ENCODE measurements at places on chromosomes 7 and 10.

DNA sequence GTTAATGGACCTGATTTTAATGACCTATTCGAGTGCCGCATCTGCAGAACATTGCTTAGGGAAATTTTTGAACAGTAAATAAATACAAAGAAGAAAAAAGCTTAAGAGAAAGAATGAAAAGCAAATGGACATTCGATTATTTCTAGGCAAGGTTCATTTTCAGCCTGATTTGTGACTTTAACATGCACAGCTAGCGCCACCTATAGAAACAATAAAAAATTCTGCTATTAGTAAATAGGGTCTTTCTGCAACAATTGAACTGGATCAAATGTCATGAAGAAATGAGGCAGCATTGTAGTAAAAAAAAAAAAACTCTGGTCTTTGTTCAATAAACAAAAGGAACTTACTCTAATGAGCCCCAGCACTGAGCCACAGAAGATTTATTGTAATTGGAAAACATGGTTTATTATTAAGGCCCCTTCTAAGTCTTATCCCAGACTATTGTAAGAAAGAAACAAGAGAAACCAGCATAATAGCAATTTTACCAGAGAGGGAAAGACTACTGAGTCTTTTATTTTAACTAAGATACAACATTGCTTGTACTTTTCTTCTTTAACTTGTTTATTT lies 41.4 kb upstream of the GHITM start:
- H3K4me3 ChIP-seq = no peak overlapping the region
- no peak for DNase-seq
- peaks cover 2% of the 10 kb centered on the region for H3K27me3 ChIP-seq
- H3K27ac ChIP-seq = no peak overlapping the region
- H3K36me3 ChIP-seq = no peaks in the 10 kb centered on the region

- H3K27me3 ChIP-seq = peaks cover 2% of the 10 kb centered on the region
- H3K4me1 ChIP-seq = no peaks in the 10 kb centered on the region
- H3K4me3 ChIP-seq = no peak overlapping the region
- H3K36me3 ChIP-seq = no peaks in the 10 kb centered on the region
Observed at GRCh38 chr10:84696610-84697009, 368.2 kb downstream of the CCSER2 start.

- H3K4me1 ChIP-seq = no peaks in the 10 kb centered on the region
- H3K27ac ChIP-seq = no peak overlapping the region
- H3K27me3 ChIP-seq = peaks cover 2% of the 10 kb centered on the region
- H3K36me3 ChIP-seq = no peaks in the 10 kb centered on the region
- H3K4me3 ChIP-seq = no peak overlapping the region
- no peak for DNase-seq
Observed at GRCh38 chr7:126716321-126716720, 536.4 kb downstream of the GRM8 start.

DNA sequence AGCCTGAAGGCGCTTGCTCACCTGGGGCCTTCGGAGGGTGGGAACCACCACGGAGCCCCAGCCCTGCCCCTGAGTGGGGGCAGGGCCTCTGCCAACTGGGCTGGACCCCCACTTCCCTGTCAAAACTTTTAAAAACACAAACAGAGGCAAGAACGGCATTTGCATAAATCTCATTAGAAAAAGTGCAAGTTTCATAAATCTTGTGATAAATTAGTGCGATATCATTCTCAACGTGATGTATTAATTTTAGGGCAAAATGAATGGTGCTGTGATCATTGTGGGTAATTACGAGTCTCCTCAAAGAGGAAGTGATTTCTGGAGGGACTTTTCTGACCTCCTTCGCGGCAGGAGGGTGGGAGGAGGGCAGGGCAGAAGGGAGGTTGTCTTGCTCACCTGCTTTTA lies 98.3 kb downstream of the CDH23 start:
- H3K4me3 ChIP-seq = no peak overlapping the region
- H3K36me3 ChIP-seq = no peaks in the 10 kb centered on the region
- peaks cover 11% of the 10 kb centered on the region for H3K4me1 ChIP-seq
- peak overlapping the region; percentile 84 for H3K27ac ChIP-seq

- peaks cover 24% of the 10 kb centered on the region for H3K27me3 ChIP-seq
- peaks cover 11% of the 10 kb centered on the region for H3K4me1 ChIP-seq
- peaks cover 1% of the 10 kb centered on the region for H3K36me3 ChIP-seq
- H3K4me3 ChIP-seq = no peak overlapping the region
- no peak overlapping the region for H3K27ac ChIP-seq
Observed at GRCh38 chr7:19113855-19114550, 3.4 kb downstream of the TWIST1 start.

DNA sequence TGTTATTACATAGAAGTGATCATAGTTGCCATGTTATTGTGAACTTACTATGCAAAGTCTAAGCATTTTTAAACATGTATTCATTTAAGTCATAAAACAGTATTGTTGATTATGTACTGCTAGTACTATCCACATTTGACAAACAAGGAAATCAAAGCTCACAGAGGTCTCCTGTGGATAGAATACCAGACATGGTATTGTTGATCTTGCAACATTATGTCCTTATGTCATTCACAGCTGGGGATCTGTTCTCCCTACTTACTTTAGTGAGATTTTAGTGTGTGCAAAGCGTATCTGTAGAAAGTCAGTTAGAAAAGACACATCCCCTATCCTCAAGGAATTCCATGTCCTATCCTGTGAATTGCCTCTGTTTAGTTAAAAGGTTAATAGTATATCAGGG lies 106.1 kb downstream of the SND1 start:
- H3K4me3 ChIP-seq = no peak overlapping the region
- DNase-seq = no peak
- no peaks in the 10 kb centered on the region for H3K36me3 ChIP-seq
- H3K27me3 ChIP-seq = no peaks in the 10 kb centered on the region

GRCh38 chr7:155303897-155304296 lies 6.2 kb downstream of the INSIG1 start:
- DNase-seq = no peak
- H3K27ac ChIP-seq = peak overlapping the region; percentile 17
- no peaks in the 10 kb centered on the region for H3K27me3 ChIP-seq
- H3K4me3 ChIP-seq = no peak overlapping the region

DNA sequence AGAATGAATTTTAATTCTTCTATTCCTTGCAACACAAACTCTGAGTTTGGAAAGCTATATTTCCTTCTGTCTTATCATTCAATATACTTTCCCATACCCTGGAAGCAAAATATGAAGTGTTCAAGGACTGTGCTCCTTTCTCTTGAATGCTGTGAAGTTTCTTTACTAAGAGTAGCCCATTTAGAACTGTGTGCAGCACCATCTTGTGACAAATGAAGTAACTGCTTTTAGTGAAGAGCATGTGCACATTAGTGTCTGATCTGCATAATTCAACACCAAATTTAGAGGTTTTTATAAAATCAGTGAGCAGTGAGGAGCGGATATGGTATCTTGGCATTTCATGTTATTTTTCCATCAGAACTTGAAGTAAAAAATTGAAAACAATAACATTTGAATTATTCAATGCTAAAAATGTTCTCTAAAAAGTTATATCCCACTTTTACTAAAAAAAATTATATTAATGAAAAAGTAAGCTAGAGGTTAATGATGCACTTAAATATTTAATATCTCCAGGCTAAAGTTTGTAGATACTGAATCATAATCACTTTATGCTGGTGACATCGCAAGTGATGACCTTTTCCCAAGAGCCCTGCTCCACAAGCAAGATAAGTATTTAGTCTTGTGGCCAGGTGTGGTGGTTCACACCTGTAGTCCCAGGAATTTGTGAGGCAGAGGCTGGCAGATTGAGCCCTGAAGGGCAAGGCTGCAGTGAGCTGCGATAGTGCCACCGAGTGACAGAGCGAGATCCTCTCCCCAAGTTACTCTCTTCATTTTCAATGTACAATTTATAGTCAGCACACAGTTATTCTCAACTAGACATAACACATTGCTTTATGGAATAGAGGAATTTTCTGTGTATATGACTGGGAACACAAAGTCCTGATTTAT lies 108.8 kb upstream of the PCLO start:
- H3K4me1 ChIP-seq = no peaks in the 10 kb centered on the region
- H3K36me3 ChIP-seq = no peaks in the 10 kb centered on the region
- no peak for DNase-seq
- H3K4me3 ChIP-seq = no peak overlapping the region
- H3K27ac ChIP-seq = no peak overlapping the region
- H3K27me3 ChIP-seq = no peaks in the 10 kb centered on the region

GRCh38 chr10:13173616-13174015 lies 12.3 kb downstream of the MCM10 start:
- H3K27ac ChIP-seq = no peak overlapping the region
- H3K36me3 ChIP-seq = no peaks in the 10 kb centered on the region
- DNase-seq = no peak

- peaks cover 14% of the 10 kb centered on the region for H3K36me3 ChIP-seq
- H3K27ac ChIP-seq = peak overlapping the region; percentile 98
- DNase-seq = peak; percentile 40
- H3K27me3 ChIP-seq = no peaks in the 10 kb centered on the region
- H3K4me1 ChIP-seq = peaks cover 18% of the 10 kb centered on the region
Observed at GRCh38 chr7:25117226-25118047, 7.6 kb downstream of the CYCS start.

DNA sequence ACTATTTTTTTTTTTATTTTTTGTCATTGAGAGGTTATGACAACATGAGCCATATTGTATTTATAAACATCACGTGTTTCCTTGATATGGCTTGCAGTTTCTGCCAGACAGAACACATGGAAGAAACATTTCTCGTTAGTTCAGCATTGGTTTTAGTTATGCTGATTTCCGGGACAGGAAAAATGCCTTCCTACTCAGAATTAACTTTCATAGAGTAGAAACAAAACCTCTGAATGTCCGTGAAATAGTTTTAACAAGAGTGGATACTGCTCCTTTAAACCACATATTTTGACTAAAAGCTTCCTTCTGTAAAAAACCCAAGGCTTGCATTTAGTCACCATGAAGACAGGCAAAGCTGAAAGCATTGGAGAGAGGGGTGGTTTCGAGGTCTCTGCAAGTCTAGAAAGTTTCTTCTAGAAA lies 240.4 kb downstream of the KIAA1217 start:
- no peaks in the 10 kb centered on the region for H3K4me1 ChIP-seq
- no peak overlapping the region for H3K4me3 ChIP-seq
- no peaks in the 10 kb centered on the region for H3K36me3 ChIP-seq
- no peak overlapping the region for H3K27ac ChIP-seq
- H3K27me3 ChIP-seq = peaks cover 2% of the 10 kb centered on the region
